ENCODE measurements at places on chromosomes 5 and 9.

DNA sequence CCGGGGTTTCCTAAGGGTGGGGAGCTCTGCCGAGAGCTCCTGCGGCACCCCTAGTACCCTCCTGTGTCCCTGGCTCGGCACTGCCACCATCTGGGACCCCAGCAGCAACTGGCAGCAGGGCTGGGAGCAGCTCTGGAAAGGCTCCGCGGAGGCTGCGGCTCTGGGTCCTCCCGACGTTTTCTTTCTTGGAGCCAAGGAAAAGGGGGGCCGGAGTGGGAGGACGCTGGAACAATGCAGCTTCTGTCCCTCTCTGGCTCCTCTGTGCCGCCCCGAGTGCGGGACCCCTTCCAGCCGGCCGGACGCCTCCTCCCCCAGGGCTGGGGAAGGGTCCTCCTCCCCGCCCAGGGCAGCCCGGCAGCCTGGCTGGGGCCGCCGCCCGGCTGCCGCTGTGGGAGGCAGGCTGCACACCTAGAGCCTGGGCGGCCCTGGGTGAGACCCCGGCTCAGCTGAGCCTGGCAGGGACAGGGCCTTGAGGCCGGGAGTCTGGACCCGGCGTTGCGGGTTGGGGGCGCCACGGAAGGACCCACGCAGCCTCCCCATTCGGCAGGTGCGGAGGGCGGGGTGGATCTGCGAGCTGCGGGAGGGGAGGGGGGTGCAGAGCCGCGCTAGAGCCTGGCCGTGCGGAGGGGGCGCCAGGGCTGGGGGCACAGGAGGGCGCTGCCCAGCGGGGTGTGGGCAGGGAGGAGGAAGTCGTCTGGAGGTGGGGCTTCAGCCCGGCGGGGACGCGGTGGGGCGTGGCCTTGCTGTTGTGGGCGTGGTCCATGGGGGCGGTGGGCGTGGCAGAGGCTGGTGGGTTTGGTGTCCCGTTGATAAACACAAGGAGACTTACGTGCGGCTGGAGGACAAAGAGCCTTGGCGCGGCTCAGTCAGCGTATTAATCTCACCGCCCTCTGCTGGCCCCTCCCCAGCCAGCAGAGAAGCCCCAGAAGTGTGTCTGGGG is 15.1 kb downstream of the GPSM1 start:
- DNase-seq, result peak; percentile 68

DNA sequence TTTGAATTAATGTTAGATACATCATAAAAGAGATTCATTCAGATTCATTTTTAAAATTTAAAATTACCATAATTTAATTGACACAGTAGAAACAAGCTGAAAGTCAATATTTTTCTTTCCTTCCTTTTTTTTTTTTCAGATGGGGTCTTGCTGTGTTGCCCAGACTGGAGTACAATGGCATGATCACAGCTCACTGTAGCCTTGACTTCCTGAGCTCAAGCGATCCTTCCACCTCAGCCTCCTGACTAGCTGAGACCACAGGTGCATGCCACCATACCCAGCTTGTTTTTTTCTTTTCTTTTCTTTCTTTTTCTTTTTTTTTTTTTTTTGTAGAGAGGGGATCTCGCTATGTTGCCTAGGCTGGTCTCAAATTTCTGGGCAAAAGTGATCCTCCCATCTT is 131.6 kb upstream of the TBCA start:
- DNase-seq, result no peak

- DNase-seq, result no peak
Observed at GRCh38 chr5:133344266-133344665, 268.1 kb downstream of the FSTL4 start.

DNA sequence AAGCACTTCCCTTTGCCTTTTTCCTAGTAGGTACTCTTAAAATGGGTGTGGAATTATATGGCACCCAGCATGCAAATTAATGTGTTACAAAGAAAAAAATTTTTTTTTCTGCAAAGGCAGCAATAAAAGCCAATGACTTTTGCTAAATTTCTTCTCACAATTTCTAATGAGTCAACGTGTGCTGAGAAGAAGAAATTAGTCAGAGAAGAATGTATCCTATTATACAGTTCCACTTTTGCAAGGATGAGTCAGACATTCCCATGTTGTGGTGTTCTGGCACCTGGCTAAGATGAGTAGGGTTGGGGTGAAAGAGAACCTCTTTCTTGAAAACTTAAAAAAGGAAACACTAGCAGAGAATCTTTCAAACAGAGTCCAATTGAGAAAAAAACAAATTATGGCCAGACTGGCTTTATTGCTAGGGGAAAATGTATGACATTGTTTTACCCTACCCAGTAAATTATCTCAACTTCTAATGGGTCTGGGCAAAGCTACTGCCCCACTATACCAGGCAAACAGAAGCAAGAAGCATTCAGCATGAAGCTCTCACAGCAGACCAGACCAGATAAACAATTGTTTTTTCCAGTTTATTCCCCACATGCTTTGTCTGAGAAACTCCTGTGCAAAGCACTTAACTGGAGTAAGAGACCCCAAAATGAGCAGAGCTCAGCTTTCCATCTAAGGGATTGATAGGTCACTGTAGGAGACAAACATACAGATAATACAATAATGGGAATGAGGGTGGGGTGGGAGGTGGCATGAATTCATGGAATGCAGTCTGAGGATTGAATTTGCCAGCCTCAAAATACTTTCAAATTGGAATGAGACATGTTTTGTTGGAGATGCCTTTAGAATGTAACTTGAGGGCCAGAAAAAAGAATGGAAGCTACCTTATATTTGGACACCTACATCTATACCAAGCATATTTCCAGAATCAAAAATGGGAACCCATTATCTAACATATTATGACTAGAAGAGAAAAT is 220.8 kb upstream of the RFX3 start:
- DNase-seq, result peak; percentile 41

DNA sequence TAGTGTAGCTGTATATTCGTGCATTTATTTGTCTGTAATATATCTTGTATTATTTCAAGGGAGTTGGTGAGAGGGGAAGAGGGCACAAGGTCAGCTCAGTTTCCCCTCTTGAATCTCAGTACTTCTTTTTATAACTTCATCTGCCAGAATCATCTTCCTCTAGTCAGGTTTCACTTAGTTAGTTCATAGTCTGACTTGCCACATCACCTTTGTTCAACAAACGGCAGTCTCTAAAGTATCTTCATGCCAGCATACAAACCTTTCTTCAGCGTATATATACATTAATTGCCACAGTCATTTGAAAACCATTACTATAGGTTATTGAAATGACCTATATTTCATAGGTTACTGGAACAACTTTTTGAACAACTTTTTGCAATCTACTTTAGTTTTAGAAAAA is 1.6 kb downstream of the ECM2 start:
- no peak for DNase-seq

GRCh38 chr5:73295447-73295846 is 122.5 kb downstream of the TMEM174 start:
- DNase-seq, result peak; percentile 20

DNA sequence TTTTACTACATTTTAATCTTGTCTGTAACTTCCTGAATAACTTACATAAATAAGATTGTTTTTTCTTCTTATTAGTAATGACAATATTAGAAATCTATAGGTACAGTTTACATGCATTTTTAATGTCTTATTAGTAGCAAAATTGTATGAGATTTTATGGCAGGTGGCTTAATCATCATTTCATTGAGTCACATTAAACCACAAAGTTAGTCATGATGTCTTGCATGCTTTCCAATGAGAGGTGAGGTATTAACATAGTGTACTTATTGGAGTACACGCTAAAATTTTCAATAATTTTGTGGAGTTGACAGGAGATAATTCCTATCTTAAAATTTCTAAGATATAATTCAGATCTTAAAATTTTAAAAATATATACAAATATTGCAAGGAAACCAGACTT is 989.6 kb upstream of the ARRDC3 start:
- DNase-seq, result no peak

DNA sequence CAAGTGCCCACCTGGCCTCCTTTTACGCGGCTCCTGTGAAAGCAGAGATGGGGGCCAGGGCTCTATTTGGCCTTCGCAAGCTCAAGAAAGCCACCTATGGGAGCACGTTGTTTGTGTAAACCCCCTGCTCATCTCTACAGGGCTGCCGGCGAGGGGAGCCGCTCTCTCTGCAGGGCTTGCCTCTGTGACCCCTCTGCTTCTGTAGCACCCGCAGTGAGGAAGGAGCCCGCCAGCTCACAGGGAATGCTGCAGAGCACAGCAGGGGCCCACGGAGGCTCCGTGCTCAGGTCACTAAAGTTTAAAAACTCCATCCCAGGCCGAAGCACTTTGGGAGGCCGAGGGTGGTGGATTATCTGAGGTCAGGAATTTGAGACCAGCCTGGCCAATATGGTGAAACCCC is 376.8 kb downstream of the IRX2 start:
- DNase-seq, result no peak

DNA sequence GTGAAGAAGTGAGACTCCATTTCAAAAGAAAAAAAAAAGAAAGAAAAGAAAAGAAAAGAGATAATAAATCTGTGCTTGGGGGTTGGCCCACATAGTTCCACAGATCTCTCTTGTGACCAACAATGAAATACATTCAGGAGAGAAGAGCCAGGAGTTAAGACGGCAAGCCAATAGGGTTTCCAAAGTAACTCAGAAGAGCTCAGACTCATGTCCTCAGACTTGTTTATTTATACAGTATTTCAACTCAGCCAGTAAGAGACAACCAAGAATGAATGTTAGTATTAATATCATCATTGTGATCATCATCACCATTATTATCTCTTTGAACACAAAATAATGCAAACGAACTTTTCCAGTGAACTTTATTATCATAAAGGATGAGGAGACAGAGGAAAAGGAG is 140.2 kb downstream of the GLIS3 start:
- no peak for DNase-seq

DNA sequence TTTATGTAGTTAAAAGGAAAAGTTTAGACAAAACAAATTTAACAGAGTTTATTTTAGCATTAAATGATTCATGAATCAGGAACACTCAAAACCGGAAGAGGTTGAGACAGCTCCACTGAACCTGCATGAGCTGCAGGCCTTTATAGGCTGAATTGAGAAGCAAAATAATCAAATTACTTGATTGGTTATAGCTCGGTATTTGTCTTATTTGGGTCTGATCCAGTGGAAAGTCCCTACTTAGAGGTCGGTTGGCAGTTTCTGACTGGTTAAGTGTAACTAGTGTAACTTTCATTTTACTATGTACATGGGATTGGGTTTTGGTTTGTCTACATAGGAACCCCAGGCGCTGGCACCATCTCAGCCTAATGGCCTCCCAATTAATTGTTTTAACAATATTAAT is 74.1 kb upstream of the PIK3R1 start:
- no peak for DNase-seq

DNA sequence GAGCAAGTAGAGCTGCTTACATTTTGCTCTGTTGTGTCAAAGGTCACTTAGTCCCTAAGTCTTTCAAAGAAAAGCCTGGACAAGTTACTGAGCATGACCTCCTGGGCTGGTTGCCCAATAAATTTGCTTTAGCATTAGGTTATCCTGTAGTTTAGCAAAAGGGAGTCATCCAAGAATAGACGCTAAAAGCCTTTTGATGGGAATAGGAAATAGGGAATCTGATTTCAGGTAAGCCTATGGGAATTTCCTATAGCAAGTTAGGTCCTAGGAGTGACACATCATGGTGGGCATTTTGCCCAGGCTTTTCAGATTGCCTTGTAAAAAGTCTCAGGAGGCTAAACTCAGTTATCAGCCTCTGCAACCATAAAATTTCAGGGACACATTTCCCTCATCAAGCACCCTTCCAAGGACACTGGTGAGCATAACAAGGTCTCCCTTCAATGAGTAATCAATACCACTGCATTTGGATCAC is 67.6 kb upstream of the RANBP3L start:
- no peak for DNase-seq

DNA sequence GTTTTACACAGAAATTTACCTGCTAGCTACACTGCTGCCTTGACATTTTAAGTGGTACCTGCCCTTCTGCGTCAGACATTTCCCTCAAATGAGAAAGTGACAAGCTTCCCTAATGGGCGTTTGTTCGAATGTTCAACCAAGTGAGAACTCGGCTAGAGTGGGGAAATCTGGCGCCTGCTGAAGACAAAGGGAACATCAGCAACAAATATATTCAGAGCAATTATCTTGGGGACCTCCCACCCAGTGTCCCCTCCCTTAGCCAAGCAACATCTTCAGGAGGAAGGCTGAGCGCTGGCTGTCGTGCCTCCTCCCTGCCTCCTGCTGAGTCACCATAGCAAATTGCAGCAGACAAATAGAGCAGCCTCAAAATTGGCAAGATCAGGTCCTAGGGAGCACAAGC is 57.1 kb downstream of the MFAP3 start:
- no peak for DNase-seq

- DNase-seq, result no peak
Observed at GRCh38 chr5:78552729-78553342, 95.7 kb downstream of the LHFPL2 start.

DNA sequence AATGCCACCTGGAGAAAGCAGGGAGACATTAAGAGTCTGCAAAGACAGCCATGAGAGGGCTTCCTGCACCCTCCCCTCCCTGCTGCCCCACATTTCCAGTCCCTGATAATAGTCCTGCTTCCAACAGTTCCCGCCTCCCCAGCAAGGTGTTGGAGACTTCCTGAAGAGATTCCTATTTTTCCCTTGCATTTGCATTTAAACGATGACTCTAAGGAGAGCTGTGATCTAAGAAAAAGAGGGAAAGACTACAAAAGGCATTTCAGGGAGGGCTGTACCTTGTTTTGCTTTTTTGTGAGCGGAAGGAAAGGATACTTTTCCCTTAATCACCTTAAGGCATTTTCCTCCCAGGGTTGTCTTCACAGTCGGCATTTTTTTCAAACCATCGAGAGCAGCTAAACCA is 62.1 kb downstream of the GAS1 start:
- no peak for DNase-seq

GRCh38 chr5:8827696-8828095 is 718.2 kb downstream of the SEMA5A start:
- no peak for DNase-seq

- DNase-seq, result no peak
Observed at GRCh38 chr5:156188016-156188415, 138.9 kb upstream of the SGCD start.

DNA sequence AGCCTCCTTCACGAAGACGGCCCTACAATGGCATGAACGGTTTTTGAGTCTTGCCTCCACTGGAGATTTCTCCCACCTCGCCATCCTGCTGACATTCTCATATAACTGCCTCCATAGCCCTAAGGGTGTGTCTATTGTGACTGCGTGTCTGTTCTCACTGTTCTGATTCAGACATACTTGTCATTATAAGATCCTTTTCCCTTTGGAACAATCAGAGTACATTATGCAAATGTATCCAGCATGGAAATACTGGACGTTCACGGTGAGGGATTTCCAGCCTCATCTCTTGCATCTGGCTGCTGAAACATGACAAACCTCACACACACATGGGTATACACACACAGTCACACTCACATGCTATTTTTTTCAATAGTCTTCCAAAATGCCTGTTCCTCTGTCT is 402.1 kb downstream of the DIRAS2 start:
- no peak for DNase-seq

DNA sequence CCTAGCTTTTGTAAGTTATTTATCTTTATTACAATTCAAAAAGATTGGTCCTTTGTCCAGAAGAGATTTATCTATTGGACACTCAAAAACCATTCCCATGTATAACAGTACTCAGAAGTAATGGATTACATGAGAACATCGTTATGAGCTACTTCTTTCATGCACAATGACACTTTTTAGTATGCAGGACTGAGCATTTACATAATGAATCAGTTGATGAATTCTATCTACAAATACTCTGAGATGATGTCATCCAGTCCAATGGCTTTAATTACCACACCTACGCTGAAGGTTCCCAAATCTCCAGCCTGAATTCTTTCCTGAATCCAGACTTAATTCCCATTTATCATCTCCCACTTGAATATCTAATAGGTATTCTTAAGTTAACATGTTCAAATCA is 75.3 kb downstream of the PTBP3 start:
- no peak for DNase-seq

GRCh38 chr5:57405984-57406383 is 76.6 kb downstream of the ACTBL2 start:
- DNase-seq, result no peak
